ENCODE measurements at places on chromosomes 11 and 22. TPM values are rescaled to one million over a fixed set of nuclear protein-coding genes. Genes with fewer than 3 reads are reported as not detected.

SLC22A8 gene
- not detected for total RNA-seq

NOX4 gene
- not detected for total RNA-seq

GLYAT gene
- total RNA-seq = not detected

CDC45 gene
- total RNA-seq = 23.8 TPM

LMNTD2 gene
- 2.4 TPM for total RNA-seq

PKDREJ gene
- not detected for total RNA-seq

TSGA10IP gene
- total RNA-seq = not detected

APLNR gene
- 0.04 TPM for total RNA-seq

C11orf16 gene
- not detected for total RNA-seq

DUSP8 gene
- 0.84 TPM for total RNA-seq

SMIM38 gene
- 0.05 TPM for total RNA-seq

ZP1 gene
- 0.25 TPM for total RNA-seq

TYR gene
- not detected for total RNA-seq

RASSF10 gene
- 0.75 TPM for total RNA-seq

HEPN1 gene
- not detected for total RNA-seq

NEAT1 gene
- 154 TPM for total RNA-seq

OR2AG1 gene
- not detected for total RNA-seq

XKR3 gene
- not detected for total RNA-seq

ZNRF3 gene
- total RNA-seq = 7.0 TPM

WBP2NL gene
- total RNA-seq = not detected

SMTN gene
- 26.1 TPM for total RNA-seq

LAYN gene
- 3.5 TPM for total RNA-seq

IRAG1 gene
- 0.04 TPM for total RNA-seq

GRAP2 gene
- total RNA-seq = not detected

SCN3B gene
- total RNA-seq = 0.13 TPM

PDGFB gene
- total RNA-seq = 2.9 TPM

GGTLC2 gene
- not detected for total RNA-seq

BCO2 gene
- total RNA-seq = 1.1 TPM

SEC14L3 gene
- not detected for total RNA-seq

Data from A549 treated with dexamethasone at 1 μM for 4 hours (cell line).